ENCODE measurements at places on chromosomes 7 and 10.
A peak's percentile ranks its signal among the peaks of the same experiment; 100 is the strongest.

GRCh38 chr10:12727832-12728215 lies 273.7 kb downstream of the CCDC3 start:
- DNase-seq, result no peak

- no peak for DNase-seq
Observed at GRCh38 chr10:129467359-129468064, 471 bp downstream of the MGMT start.

- DNase-seq, result no peak
Observed at GRCh38 chr10:122558452-122558851, 2.1 kb upstream of the DMBT1 start.

DNA sequence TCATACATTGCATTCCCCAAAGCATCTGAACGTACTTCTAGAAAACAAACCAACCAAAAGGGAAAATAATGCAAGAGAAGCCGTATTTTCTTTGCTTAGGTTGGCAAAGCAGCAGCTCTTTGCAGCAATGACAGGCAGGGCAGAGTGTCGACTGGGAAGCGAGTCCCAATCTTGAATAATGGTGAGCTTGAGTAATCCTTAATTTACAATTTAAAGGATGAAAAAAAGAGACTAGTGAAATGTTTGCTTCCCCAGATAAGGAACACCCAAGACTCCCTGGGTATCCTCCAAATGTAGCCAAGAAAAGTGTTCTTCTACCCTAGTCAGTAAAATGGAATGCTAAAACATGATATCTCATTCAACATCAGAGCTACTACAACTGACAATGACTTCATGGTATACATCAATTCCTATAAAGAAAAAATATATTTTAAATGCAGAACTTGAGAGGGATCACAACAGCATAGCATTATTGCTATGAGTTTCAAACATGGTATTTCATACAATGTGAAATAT lies 32.0 kb downstream of the GPAM start:
- DNase-seq, result no peak

GRCh38 chr10:7333961-7334641 lies 76.7 kb downstream of the SFMBT2 start:
- peak; percentile 53 for DNase-seq

DNA sequence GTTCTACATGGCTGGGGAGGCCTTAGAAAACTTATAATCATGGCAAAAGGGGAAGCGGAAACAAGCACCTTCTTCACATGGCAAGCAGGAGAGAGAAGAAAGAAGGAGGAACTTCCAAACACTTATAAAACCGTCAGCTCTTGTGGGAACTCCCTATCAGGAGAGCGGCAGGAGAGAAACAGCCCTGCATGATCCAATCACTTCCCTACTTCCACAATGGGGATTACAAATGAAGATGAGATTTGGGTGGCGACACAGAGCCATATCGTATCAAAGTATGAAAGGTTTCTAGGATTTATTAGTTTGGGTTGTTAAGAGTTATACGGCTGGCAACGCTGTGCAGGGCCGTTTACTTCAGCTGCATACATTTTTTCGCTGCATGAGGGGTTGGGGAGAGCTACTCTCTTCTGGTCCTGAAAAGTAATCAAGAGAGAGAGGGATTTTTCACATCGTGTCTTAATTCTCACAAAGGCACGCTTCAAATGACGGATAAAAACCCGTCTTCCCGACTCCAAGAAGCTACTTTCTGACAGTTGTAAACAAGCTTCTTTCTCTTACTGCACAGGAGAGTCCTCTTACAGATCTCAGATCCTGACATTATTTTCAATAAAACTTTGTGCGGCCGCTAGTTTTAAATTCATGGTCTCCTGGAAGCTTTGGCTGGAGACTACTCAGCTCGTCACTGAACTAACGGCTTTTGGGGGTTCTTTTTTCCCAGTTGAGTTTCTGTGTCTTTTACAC lies 751 bp upstream of the GTPBP10 start:
- peak; percentile 12 for DNase-seq
